ENCODE measurements at places on chromosomes 5 and 9.

DNA sequence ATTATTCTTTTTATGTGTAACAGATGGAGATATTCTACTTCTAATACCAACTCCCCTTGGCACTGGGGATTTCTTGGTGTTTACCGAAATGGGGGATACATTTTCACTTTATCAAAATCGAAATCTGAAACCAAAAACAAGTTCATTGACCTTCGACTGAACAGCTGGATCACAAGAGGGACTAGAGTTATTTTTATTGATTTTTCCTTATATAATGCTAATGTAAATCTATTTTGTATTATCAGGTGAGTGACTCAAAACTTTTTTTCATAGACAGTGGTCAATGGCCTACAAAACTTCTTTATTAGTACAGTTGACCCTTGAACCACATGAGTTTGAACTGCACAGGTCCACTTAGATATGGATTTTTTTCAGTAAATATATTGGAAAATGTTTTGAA lies 10.2 kb downstream of the PKD2L2 start:
- DNase-seq = no peak

GRCh38 chr5:77066184-77066583 lies 20.9 kb downstream of the ZBED3 start:
- DNase-seq = no peak

GRCh38 chr9:722388-722980 lies 119.0 kb upstream of the DMRT1 start:
- DNase-seq = no peak

DNA sequence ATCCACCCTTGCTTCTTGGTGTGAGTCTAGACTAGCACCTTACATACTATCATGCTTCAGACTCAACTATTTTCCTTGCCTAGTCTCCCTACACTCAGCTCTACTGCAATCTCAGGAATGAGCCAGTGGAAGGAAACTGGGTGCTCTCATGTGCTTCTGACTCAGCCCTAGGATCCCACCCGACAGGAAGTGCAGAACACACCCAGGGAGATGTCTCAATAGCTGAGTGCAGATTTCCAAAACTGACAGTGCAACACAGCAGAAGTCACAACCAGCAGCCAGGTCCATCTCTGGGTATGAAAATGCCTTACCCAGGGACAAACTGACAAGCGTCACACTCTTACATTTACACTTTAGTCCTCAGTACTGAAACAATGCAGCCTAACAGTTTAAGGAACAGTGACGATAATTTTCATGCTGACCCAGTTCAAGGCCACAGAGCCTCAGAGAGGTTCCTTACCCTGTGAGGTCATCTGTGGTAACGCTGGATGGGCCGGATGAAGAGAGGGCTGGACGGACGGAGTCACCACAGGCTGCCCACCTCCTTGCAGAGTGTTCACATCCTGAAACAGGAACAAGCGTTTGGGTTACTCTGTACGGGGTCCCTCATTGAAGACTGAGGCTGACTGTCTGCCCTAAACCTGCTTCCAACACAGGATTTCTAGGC lies 33.0 kb downstream of the FKBP15 start:
- DNase-seq = no peak

DNA sequence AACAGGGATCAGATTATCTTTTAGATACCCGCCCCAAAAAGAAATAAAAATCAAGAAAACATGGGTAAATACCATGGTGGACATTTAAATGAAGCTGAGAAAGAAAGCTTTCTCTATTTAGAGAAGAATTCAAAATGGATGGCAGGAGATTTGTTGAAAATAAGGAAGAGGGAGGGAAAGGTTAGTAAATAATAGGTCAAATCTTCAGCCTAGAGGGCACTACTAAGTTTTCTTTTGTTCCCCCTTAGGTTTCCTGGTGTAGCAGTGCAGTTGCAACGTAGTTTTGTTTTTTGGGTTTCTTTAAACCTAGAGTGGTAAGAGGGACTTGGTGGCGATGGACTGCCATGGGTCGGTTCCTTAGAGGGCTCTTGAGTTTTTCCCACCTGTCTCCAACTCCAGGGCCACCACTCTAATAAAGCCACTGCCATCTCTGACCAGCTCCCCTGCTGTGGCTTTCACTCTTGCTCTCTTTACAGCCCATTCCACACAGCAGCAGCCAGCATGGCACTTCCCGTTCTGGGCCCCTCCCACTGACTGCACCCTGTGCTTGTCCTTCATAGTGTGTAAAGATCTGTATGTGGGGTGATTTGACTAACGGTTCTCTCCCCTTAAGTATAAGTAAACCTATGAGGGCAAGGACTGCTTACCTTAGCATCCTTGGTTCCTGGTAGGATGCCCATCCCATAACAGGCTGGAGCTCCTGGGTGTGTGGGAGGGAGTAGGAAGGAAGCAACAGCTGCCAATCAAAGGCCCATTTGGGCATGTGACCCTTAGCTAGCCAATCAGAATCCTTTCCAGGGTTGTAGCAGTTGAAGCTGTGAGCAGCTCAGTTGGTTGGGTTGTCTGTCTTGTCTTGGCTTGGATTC lies 118.3 kb downstream of the SLC1A3 start:
- DNase-seq = no peak

DNA sequence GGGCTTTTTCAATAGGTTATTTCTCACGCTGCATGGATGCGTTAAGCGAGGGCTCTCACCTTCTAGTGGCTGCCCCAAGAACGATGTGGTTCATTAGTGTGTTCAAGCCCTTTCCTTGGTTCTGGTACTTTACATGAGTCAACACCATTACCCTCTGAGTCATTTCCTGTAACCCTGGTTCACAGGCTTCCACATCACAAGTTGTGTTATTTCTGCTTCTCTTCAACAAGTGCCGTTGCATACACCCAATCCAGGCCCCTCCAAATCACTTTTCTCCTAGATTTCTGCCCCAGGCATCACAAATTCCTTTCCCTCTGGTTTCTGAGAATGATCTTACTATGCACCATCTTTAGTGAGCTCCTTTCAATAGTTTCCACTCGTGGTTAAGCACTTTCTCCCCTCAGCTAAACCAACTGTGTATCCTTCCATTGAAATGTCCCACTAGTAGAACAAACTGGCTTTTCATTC lies 69.5 kb upstream of the RAD23B start:
- no peak for DNase-seq

- no peak for DNase-seq
Measured at GRCh38 chr9:98943682-98944056, at the start of gene COL15A1. COL15A1 (plus strand) TSS chr9:98943907; CDS start chr9:98944062, 155 bp downstream.

GRCh38 chr9:37370282-37370681 lies 52.2 kb upstream of the GRHPR start:
- DNase-seq = no peak

DNA sequence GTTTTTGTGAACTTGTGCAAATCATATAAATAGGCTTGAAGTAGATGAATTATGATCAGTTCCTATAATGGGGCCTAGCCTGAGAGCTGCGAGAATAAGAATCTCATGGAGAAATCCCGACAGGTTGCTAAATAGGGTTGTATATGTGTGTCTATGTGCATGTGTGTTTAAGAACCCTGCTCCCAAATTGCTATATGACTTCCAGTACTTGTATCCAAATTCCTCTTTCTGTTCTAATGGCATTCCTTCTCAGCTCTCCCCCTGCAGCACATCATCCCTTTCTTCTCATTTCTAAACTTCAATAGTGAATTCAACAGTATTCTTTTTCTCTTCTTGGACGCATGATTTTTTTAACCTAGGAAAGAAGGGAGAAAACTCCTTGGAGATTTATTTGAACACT lies 277.2 kb downstream of the GAS1 start:
- no peak for DNase-seq

- no peak for DNase-seq
Measured at GRCh38 chr5:171549274-171549673, 129.8 kb downstream of the FGF18 start.

DNA sequence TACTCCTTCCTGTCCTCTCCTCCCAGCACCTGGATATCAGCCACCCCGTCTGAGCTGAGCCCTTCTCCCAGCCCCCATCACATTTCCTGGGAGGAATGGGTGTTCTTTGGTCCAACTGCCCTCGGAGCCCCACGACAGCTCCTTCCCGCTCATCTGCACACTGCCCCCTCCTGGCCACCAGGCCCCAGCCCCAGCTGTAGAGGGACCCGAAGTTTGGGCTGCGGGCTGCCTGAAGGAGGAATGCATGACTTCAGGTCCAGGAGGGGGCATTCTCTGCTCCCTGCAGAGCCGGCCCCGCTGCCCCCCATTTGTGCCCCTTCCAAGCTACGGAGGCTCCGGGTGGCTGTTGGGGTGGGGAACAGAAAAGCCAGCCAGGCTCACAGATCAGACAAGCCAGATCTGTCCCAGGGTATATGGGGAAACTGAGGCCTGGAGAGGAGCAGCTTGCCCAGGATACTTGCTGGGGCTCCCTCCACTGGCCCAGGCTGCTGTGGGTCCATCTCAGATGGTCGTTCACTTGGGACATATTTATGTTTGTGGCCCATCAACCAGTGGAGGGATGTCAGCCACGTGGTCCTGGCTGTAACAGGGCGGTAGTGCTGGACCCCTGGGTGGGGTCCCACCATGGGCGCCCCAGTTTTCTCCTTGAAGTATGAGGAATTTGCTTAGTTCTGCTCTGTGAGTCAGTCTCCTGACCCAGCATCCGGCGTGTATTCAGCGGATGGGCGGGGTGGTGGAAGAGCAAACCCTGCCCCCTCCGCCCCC lies 33.1 kb downstream of the DAB2IP start:
- no peak for DNase-seq

- no peak for DNase-seq
Measured at GRCh38 chr9:7735311-7735710, 64.3 kb downstream of the DMAC1 start.

DNA sequence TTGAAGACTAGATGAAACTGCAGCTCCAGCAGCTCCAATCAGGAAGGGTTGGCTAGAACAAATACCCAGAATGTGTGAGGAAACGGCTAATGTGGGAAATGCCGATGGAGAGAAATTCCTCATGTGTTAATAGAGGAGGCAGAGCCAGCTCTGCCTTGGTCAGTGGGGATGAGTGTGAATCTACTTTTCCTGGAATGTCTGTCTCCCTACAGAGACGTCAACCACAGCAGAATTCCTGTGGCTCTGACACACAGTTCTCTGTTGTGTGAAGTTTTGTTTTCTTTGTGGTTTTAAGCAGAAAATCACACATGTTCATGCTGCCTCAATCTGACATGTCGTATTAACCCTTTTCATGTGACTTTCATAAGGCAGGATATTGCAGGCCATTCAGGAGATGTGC lies 476.6 kb upstream of the WWC1 start:
- DNase-seq = no peak

DNA sequence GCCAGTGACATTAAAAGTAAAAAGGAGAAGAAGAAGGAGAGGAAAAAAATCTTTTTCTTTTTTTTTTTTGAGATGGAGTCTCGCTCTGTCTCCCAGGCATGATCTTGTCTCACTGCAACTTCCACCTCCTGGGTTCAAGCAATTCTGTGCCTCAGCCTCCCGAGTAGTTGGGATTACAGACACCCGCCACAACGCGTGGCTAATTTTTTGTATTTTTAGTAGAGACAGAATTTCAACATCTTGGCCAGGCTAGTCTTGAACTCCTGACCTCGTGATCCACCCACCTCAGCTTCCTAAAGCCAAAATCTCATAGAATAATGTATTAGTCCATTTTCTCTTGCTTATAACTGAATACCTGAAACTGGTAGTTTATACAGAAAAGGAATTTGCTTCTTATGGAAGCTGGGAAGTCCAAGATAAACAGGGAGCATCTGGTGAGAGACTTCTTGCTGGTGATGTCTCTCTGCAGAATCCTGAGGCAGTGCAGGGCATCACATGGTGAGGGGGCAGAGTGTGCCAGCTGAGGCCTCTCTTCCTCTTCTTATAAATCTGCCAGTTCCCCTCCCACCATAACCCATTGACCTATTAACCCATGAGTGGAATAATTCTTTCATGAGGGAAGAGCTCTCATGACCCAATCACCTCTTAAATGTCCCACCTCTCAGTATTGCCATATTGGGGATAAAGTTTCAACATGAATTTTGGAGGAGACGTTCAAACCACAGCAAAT lies 466.3 kb downstream of the GADD45G start:
- no peak for DNase-seq

- DNase-seq = no peak
Measured at GRCh38 chr5:123483446-123484077, 28.4 kb upstream of the CSNK1G3 start.

DNA sequence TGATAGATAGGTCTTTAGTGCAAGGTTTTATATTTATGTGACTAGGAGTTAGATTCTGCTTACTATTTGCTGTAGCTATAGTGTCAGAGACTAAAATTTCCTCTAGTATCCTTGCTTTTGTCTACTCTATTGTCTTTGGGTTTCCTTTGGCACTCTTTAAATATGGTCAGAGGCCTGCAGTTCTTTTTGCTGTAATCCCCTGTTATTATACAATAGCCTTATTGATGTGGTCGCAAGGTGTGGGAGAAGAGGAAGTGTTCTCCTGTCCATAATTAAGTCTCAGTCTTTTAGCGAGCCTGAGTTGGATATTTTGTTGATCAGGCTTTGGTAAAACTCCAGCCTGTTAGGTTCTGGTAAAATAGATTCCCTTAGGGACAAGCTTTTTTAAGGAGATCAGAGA lies 34.9 kb downstream of the LURAP1L start:
- no peak for DNase-seq

- DNase-seq = no peak
Measured at GRCh38 chr9:132046456-132046855, 33.2 kb downstream of the MED27 start.

GRCh38 chr5:116076496-116076895 lies 8.3 kb upstream of the COMMD10 start:
- no peak for DNase-seq

DNA sequence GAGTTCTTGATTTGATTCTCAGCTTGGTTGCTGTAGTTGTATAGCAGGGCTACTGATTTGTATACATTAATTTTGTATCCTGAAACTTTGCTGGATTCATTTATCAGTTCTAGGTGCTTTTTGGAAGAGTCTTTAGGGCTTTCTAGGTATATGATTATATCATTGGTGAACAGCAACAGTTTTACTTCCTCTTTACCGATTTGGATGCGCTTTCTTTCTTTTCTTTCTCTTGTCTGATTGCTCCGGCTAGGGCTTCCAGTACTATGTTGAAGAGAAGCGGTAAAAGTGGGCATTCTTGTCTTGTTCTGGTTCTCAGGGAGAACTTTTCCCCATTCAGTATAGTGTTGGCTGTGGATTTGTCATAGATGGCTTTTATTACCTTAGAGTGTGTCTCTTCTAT lies 158.9 kb downstream of the SAXO1 start:
- no peak for DNase-seq

DNA sequence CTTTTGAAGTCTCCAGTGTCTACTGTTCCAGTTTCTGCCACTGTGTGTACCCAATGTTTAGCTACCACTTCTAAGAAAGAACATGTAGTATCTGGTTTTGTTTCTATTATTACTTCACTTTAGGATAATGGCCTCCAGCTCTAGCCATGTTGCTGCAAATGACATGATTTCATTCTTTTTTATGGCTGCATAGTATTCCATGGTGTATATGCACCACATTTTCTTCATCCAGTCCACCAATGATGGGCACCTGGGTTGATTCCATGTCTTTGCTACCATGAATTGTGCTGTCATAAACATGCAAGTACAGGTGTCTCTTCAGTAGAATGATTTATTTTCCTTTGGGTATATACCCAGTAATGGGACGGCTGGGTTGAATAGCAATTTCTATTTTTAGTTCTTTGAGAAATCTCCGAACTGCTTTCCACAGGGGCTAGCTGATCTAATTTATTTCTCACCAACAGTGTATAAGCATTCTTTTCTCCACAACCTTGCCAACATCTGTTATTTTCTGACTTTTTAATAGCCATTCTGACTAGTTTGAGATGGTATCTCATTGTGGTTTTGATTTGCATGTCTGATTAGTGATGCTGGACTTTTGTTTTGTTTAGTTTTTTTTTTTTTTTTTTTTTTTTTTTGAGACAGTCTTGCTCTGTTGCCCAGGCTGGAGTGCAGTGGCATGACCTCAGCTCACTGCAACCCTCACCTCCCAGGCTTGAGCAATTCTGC lies 68.9 kb downstream of the WDR41 start:
- DNase-seq = no peak

All from cerebellar nuclear complex (tissue), 1 donor.